Cortex of kidney (tissue), 1 donor: ENCODE measurements at places on chromosomes 1 and 21.

- no peak for DNase-seq
Observed at GRCh38 chr1:202220733-202221132, 27.1 kb downstream of the LGR6 start.

GRCh38 chr21:45818904-45819285, 162.7 kb upstream of the COL6A1 start:
- no peak for DNase-seq

DNA sequence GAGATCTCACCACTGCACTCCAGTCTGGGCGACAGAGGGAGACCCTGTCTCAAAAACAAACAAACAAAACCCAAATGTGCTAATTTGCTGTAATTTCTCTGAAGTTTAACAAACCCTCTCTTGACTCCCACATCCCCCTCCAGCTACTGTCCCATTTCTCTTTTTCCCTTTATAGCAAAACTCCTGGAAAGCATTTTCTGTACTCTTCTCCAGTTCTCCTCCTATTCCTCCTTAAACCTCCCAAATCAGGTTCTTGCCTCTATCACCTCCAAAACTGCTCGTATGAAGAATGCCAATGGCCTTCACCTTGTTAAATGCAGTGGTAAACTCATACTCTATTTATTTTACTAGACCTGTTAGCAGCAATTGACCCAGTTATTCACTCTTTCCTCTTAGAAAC, 3.7 kb upstream of the USP48 start:
- DNase-seq: no peak

DNA sequence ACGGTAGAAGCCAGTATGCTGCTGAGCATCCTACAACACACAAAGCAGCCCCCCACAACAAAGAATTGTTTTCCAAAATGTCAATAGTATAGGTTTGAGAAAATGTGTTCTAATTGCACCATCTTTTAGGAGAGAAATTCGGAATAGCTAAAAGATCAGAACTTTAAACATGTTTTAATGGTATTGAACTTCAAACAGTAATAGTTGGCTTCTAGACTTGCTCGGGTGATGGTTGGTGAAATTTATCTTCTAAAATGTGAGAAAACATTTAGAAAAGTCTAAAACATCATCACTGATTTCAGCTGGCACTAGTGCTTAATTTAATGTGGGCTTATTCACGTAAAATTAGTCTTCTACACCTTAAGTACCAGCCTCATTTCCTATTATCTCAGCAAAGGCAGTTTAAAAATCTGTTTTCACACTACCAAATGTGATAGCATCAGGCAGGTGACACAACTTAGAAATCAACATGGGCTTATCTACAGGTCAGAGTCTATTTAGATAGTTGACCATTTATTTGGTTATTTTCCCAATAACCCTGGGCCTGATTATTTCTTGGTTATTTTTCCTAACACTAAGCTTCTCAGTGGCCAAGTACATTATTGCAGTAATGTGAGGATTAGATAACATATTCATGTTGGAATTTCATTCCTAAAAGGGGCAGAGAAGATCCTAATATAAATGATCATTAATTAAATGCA, 399.3 kb upstream of the PKN2 start:
- no peak for DNase-seq

- DNase-seq: no peak
Observed at GRCh38 chr1:163315773-163316374, 5.9 kb upstream of the NUF2 start.

GRCh38 chr1:114075546-114076242, 78.0 kb downstream of the SYT6 start:
- no peak for DNase-seq

- DNase-seq: no peak
Observed at GRCh38 chr1:219422811-219423598, 189.9 kb downstream of the ZC3H11B start.

GRCh38 chr1:41739061-41739955, 179.4 kb downstream of the HIVEP3 start:
- DNase-seq: no peak

DNA sequence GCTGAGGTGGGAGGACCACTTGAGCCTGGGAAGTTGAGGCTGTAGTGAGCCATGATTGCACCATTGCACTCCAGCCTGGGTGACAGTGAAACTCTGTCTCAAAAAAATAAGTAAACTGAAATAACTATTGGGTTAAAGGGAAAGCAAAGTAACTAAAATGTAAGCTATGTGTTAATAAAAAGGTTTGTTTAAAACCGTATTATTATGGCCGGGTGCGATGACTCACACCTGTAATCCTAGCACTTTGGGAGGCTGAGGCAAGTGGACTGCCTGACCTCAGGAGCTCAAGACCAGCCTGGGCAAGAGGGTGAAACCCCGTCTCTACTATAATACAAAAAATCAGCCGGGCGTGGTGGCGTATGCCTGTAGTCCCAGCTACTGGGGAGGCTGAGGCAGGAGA, 27.0 kb downstream of the NVL start:
- no peak for DNase-seq

- DNase-seq: no peak
Observed at GRCh38 chr1:21052034-21052433, 124.7 kb downstream of the EIF4G3 start.

DNA sequence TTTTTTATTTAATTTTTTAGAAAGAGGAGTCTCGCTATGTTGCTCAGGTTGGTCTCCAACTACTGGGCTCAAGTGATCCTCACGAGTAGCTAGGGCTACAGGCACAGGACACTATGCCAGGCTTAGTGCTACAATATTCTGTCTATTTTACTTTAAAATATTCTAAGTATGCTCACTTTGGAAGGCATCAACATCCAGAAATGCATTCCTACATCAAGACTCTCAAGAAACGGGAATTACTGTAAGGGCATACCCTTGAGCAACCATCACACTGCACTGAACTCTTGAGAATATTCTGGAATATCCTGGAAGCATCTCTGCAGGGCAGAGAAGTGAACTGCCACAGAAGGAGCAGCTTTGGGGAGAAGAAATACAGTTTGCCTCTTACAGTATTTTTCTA, 565 bp upstream of the DMRTB1 start:
- no peak for DNase-seq
